ENCODE measurements at places on chromosomes 6 and 20.

- DNase-seq: no peak
Observed at GRCh38 chr20:18926965-18927364, 113.4 kb downstream of the SCP2D1 start.

DNA sequence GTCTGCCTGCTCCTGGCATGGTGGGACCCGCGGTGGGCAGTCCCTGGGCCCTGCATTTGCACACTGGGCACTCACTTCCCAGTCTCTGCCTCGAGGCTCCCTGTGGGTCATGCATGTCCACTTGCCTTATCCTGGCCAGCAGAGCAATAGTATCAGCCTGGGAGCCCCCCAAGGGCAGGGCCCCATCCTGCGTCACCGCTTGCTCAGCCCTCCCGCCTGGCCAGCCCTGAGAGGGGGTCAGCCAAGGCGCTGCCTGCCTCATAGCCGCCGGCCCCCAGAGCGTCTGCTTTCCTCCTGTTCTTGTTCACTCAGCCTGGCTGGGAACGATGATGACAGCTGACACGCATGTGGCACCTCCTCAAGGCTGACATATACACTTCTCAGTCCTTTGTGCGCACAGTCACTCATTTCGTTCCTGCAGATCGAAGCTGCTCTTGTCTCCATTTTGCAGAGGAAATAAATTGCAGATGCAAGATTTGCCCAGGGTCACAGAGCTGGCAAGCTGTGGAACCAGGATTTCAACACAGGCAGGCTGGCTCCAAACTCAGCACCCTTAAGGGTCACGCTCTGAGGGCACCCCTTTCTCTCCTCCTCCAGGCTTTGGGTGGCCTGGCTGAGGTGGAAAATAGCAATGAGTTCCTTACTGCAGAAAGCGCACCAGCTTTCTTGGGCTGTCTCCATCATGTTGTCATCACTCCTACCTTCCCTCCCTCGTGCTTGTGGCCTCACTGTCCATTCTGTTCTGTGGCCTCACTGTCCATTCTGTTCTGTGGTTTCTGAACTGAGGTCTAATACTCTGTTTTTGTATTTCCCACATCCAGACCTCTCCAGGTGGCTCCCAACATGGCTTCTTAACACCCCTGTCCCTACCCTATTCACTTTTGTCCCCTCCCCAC, 17.2 kb downstream of the KCNK17 start:
- DNase-seq: no peak

GRCh38 chr6:46090115-46091079, 39.4 kb upstream of the ENPP4 start:
- DNase-seq: peak; percentile 17

GRCh38 chr6:141301779-141302178, 830.9 kb upstream of the GJE1 start:
- no peak for DNase-seq

- DNase-seq: no peak
Observed at GRCh38 chr20:52093575-52093974, 98.0 kb downstream of the ZFP64 start.

DNA sequence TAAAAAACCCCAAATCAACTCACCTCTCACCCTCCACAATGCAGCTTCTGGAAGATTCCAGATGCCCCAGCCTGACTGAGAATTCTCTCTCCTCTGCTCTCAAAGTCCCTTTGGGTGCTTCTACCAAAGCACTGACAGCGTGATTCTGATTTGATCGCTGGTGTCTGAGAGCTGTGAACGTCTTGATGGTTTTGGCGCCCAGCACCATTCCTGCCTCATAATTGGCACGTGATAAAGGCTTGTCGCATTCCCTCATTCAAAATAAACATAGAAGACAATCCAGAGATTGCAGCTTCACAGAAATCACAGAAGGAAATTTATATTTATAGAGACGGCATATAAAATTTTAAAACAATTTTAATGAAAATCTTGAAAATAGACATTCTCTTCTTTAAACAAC, 24.1 kb upstream of the ECI2 start:
- DNase-seq: no peak

DNA sequence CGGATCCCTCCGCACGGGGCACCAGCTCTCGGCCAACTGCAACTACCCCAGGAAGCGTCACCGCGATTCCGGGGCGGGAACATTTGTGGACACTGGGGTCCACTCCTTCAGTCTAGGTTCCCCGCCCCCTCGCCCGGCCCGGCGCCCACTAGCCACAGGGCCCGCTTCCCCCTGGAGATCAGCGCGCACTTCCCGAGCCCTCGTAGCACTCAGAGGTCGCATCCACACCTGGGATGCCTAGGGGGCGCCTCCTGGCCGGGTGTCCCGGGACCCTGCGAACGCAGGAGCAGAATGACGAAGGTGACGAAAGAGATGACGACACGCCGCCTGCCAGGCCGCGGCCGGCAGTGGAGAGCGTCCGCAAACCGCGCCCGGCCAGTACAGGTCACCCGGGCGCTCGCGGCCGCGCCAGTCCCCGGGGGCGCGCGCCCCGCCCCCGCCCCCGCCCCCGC, 309 bp upstream of the AIG1 start:
- DNase-seq: peak; percentile 53

DNA sequence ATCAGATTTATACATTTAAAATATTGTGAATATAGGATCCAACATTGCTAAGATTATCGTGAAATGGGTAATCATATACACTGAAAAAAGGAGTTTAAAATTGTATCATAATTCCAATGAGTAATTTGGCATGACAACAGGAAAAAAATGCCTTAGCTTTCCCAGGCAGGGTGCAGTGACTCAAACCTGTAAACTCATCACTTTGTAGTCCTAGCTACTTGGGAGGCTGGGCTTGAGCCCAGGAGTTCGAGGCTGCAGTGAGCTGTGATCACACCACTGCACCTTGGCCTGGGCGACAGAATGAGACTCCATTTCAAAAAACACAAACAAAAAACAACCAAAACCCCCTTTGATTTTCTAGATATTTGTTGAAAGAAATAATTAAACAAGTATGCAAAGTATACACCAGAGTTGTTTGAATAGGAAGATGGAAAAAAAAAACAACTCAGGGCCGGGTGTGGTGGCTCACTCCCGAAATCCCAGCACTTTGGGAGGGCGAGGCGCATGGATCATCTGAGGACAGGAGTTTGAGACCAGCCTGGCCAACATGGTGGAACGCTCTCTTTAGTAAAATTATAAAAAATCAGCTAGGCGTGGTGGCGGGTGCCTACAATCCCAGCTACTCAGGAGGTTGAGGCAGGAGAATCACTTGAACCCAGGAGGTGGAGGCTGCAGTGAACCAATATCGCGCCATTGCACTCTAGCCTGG, 98.7 kb downstream of the TRERF1 start:
- DNase-seq: no peak

DNA sequence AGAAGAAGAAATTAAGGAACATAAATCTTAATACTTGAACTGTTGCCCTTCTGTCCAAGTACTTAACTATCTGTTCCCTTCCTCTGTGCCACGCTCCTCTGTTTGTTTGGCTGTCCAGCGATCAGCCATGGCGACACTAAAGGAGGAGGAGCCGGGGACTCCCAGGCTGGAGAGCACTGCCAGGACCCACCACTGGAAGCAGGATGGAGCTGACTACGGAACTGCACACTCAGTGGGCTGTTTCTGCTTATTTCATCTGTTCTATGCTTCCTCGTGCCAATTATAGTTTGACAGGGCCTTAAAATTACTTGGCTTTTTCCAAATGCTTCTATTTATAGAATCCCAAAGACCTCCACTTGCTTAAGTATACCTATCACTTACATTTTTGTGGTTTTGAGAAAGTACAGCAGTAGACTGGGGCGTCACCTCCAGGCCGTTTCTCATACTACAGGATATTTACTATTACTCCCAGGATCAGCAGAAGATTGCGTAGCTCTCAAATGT, 17.1 kb downstream of the IRF4 start:
- DNase-seq: no peak

GRCh38 chr6:123454448-123454847, 182.3 kb downstream of the TRDN start:
- no peak for DNase-seq

DNA sequence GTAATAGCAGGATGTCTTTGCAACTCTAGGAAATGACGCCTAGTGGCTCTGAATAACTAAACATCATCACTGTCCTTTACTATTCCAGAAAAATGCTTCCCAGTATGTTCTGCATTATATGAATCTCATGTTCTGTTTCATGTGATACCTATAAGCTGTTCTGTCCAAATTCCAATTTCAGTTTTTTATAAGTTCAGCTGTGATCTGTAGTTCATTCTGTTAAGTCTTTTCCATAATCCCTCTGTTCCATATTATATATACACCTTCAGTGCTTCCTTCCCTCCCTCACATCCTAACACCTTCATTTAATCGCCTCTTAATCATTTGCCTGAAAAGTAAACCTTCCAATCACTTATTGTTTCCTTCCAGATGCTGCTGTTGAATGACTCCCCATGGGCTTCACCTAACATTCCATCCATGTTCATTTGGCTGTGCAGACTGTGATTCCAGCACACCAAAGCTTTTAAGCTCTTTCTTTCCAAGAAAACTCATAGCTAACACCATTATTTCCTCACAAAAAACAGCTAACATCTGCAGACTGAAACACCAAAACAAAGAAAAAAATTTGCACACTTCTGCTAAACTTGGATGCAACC, 18.6 kb downstream of the HMGCLL1 start:
- no peak for DNase-seq

- DNase-seq: no peak
Observed at GRCh38 chr20:33178726-33179125, 10.8 kb downstream of the BPIFA2 start.

DNA sequence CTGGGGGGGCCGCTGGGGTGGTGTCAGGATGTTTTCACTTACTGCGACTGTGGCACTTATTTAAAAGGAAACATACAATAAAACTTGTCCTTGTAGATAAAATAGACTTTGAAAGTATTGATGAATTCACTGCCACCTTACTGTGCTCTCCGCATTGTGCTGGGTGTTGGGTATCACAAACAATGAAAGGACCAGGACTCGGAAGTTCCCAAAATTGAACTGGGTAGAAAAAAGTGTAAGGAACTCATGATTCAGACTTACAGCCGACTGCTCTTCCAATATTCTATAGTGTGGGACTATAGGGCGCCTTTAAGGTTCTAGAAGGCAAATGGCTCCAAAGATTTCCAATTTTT, 32.1 kb upstream of the ID4 start:
- no peak for DNase-seq

DNA sequence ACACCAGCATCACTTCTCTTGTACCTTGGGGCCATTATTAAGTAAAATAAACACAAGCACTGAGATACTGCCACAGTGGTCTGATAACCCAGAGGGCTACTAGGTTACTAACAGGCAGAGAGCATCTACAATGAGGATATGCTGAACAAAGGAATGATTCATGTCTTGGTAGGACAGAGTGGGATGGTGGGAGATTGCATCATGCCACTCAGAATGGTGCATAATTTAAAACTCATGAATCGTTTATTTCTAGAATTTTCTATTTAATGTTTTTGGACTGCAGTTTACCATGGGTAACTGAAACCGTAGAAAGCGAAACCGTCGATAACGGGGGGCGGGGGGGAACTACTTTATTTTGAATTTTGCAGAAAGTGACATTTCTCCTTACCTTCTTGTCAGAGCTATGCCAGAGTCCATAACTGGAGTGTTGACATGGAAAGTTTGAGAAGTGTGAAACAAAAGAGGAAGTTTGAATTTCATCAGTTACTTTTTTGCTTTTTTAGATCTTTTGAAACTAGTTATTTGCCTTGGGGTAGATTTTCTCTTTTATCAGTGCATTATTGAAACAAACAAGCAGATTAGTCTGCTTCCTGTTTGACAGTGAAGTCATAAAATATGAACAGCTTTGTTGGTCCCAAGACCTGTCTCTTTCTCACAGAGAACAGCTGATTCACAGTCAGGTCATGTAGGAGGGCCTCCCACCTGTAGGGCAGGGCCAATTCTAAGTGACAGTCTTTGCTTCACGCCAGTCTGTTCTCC, 124.9 kb downstream of the KLHL32 start:
- DNase-seq: no peak

- DNase-seq: no peak
Observed at GRCh38 chr6:166626177-166627032, 646 bp downstream of the RPS6KA2 start.

DNA sequence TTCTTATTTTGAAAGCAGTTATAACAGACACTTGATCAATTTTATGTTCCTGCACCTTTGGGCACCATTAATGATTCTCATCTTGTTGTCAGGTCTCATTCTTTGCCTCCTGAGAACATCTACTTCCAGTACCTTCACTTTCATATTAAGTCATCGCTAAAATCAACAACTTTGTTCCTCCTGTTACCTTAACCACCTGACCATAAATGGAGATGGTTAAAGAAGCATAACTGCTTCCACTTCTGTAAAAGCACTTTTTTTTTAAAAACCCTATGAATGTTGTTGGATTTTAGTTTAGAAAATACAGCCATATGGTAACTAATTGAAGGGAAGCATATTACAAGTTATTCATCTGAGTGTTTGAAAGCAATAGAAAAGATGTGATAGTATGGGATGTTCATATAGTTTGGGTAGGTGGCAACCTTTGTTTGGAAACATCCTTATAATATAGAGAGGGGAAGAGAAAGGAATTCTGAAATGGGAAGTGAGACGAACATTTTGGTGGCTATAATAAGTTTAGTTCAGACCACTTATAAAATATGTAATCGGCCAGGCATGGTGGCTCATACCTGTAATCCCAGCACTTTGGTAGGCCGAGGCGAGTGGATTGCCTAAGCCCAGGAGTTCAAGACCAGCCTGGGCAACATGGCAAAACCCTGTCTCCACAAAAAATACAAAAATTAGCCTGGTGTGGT, 53.9 kb downstream of the AFG1L start:
- DNase-seq: no peak

- DNase-seq: no peak
Observed at GRCh38 chr6:112636650-112637262, 289.6 kb downstream of the RFPL4B start.

DNA sequence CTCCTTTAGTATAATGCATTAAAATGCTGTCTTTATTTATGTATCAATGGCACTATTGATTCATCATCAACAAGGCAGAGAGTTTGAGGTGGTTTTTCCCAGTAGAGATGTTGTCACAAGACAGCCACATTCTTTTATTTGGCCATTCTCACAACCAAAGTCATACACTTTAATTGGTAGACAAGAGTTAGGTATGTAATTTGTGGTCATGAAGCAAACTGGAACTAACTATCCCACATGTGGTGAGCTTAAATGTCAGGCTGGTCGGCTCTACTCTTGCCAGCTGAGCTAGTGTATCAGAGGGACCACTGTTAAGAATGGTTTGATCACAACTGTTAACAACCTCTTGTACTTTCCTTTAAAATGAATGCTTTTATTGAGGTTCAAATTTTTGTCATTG, 714.6 kb downstream of the CD109 start:
- DNase-seq: no peak

Data from stimulated activated CD4-positive, alpha-beta T cell treated with anti-CD3 and anti-CD28 coated beads, Interleukin-15, amount 100 ng/mL, for 1 hour (primary cell).